ENCODE measurements at places on chromosomes 4 and X. TPM values are rescaled to one million over a fixed set of nuclear protein-coding genes. Genes with fewer than 3 reads are reported as not detected.

DNA sequence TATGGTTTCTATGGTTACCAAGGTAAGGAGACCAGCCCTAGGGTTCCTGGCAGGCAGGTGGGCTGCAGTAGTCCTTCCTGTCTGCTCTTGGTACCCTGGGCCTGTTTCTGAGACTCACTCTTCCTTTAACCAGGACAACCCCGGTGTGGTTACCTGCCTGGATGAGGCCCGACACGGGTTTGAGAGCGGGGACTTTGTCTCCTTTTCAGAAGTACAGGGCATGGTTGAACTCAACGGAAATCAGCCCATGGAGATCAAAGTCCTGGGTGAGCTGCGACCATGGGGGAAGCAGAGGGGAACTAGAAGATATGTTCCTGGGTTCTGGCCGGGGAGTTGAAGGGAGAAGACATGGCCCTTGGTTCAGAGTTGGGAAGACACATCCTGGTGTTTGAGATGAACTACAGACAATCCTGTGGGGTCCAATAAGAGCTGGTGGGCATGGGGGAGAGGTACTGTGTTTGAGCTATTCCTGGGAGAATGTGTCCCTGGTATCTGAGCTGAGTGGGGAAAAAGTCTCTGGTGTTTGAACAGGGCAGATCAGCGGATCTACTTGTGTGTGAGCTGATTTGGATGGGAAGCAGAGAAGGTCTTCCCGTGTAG lies 7.8 kb downstream of the UBA1 start:
- no peak overlapping the region for H3K4me3 ChIP-seq
- H3K27ac ChIP-seq = no peak overlapping the region
- peaks cover 8% of the 10 kb centered on the region for H3K27me3 ChIP-seq
- peaks cover 18% of the 10 kb centered on the region for H3K4me1 ChIP-seq
- DNase-seq = no peak

DNA sequence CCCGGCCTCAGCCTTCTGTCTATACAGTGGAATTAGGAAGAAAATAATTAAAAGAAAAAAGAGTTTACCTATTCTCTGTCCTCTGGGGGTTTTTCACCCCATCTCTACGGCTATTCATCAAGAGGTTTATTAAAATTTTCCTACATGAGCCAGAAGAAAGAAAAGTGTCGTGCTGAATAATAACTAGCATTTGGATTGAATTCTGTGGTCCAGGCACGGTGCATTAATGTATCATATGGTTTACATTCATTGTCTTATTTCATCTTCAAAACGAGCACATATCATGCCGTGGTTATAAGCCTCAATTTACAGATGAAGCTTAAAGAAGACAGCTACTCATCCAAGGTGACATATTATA lies 5.4 kb upstream of the NAA15 start:
- peak overlapping the region; percentile 42 for H3K27ac ChIP-seq
- no peak for DNase-seq
- peak overlapping the region; percentile 12 for H3K4me3 ChIP-seq
- peaks cover 17% of the 10 kb centered on the region for H3K36me3 ChIP-seq
- H3K27me3 ChIP-seq = no peaks in the 10 kb centered on the region
- H3K4me1 ChIP-seq = peaks cover 5% of the 10 kb centered on the region

DNA sequence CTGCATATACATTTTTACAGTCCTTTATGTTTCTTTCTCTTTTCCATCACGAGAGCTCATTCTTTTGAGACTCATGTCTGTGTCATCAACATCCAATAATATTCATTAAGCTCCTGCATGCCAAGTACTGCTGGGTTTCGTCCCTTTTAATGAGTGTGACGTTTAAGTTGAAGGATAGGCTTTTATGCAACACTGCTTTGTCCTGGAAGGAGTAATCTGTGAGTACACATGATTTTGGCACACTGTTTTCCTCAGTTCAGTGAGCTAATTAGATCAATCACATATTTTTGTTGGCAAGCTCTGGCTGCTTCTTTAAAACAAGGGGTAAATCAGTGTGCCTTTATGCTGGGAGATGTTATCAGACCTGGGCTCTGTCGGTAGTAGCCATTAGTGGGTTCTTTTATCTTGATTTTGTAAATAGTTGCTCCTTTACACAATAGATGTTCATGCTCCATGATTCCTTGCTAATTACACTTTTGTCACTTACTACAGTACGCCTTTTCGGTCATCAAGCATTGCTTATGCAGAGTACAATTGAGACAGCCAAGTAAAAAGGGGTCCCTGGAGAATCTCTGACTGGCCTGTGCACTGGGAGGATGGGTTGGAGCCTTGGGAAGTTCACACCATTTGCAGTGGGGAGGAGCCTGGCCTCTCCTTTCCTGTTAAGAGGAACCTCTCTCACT lies 132.6 kb downstream of the FHIP1A start:
- peak; percentile 3 for DNase-seq
- no peak overlapping the region for H3K4me3 ChIP-seq
- H3K27ac ChIP-seq = no peak overlapping the region

GRCh38 chr4:2182994-2183393 lies 58.9 kb downstream of the HAUS3 start:
- H3K4me3 ChIP-seq = no peak overlapping the region
- H3K27ac ChIP-seq = no peak overlapping the region
- no peak for DNase-seq

DNA sequence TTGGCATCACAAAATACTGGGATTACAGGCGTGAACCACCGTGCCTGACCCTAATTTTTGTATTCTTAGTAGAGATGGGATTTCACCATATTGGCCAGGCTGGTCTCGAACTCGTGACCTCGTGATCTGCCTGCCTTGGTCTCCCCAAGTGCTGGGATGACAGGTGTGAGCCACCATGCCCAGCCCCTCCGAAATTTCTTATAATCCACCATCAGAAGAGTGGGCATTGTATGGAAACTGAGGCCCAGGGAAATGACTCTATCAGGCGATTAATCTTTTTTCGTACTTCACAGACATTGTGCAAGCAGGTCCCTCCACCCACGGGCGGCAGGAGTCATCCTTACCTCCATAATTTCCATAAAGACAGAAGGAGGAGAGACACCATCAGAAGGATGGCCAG lies 16.0 kb downstream of the CRLF2 start:
- no peaks in the 10 kb centered on the region for H3K27me3 ChIP-seq
- no peaks in the 10 kb centered on the region for H3K36me3 ChIP-seq
- no peak overlapping the region for H3K27ac ChIP-seq
- DNase-seq = no peak
- no peaks in the 10 kb centered on the region for H3K4me1 ChIP-seq

DNA sequence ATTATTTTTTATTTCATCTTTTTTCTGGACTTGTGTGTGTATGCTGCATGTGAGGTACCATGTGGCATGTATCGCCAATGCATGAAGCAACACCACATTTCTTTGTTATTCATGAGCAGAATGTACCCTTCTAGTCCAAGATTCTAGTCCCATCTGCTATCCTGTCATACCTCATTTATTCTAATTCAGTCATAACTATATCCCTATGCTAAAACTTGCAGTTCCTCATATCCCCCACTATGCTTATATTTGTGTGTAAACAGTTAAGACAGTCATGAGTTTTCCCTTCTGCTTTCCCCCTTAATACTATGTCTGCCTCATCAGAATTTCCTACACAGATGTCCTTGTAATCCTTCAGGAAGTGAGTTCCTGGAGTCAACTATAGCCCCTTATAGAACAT lies 19.7 kb downstream of the OCRL start:
- no peak overlapping the region for H3K4me3 ChIP-seq
- H3K27ac ChIP-seq = no peak overlapping the region
- H3K4me1 ChIP-seq = no peaks in the 10 kb centered on the region
- peaks cover 6% of the 10 kb centered on the region for H3K27me3 ChIP-seq

GRCh38 chr4:136136601-136137000 lies 1395.7 kb downstream of the PCDH18 start:
- no peaks in the 10 kb centered on the region for H3K4me1 ChIP-seq
- no peaks in the 10 kb centered on the region for H3K27me3 ChIP-seq
- no peaks in the 10 kb centered on the region for H3K36me3 ChIP-seq
- H3K4me3 ChIP-seq = no peak overlapping the region
- no peak overlapping the region for H3K27ac ChIP-seq

- peak overlapping the region; percentile 13 for H3K27ac ChIP-seq
- peaks cover 57% of the 10 kb centered on the region for H3K27me3 ChIP-seq
- H3K4me1 ChIP-seq = peaks cover 11% of the 10 kb centered on the region
- H3K4me3 ChIP-seq = no peak overlapping the region
Observed at GRCh38 chrX:40539214-40540142, 41.3 kb upstream of the ATP6AP2 start.

GRCh38 chr4:54433686-54434085 lies 204.6 kb downstream of the PDGFRA start:
- H3K4me1 ChIP-seq = no peaks in the 10 kb centered on the region
- H3K4me3 ChIP-seq = no peak overlapping the region
- no peaks in the 10 kb centered on the region for H3K36me3 ChIP-seq
- no peak overlapping the region for H3K27ac ChIP-seq

DNA sequence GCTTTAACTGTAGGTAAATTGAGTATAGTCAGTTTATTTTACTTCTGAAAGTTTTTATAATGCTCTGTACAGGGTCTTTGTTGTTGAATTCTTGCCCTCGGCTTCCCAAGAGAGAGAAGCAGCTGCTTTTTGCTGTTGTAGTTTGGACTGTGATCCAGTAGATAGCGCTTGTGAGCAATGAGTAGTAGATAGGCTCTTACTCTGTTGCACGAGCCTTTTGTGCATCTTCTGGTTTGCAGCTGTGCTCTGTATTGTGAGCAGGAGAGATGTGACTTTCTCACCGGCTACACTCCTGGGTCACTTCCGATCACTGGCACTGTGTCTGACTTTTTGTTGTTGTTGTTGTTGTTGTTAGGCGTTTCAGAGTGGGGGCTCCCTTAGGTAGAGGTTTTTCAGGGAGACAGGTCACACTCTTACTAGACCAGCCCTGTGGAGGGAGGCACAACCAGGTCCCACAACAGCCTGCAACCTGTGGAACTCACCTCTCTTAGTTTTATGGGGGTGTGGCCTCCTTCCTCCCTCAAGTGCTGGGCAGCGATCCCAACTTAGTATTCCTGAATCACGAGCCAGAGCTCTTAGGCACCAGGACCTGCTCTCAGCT lies 822.1 kb upstream of the GALNTL6 start:
- H3K4me1 ChIP-seq = no peaks in the 10 kb centered on the region
- H3K27ac ChIP-seq = no peak overlapping the region
- H3K4me3 ChIP-seq = no peak overlapping the region
- no peaks in the 10 kb centered on the region for H3K36me3 ChIP-seq
- peak; percentile 7 for DNase-seq
- no peaks in the 10 kb centered on the region for H3K27me3 ChIP-seq

GRCh38 chr4:89739311-89739988 lies 97.5 kb downstream of the SNCA start:
- H3K4me1 ChIP-seq = no peaks in the 10 kb centered on the region
- no peak for DNase-seq
- H3K27ac ChIP-seq = no peak overlapping the region
- no peak overlapping the region for H3K4me3 ChIP-seq
- no peaks in the 10 kb centered on the region for H3K27me3 ChIP-seq

TEX13D gene
- not detected for polyA plus RNA-seq

HPGD gene
- 2.7 TPM for polyA plus RNA-seq

DRP2 gene
- polyA plus RNA-seq = 3.9 TPM
